ENCODE measurements at places on chromosomes 4 and X.

GRCh38 chr4:101280866-101281600, 66.3 kb downstream of the PPP3CA start:
- DNase-seq: no peak

DNA sequence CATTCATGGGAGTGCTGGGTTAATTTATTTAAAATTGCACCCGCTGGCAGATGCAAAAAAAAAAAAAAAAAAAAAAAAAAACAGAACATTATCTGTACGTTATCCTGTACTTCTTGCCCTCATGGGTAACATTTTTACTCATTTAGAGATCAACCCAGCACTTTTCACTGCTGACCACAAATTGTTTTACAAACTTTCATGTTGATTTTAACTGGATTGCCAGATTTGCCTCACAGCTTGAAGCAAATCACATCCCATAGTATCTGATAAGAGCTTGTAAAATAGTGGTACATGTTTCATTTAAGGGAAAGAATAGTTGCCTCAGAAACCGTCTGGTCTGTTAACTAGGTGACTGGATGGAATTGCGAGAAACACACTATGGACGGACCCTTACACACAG, 640.8 kb downstream of the TRIML1 start:
- DNase-seq: no peak

- DNase-seq: no peak
Measured at GRCh38 chr4:112127048-112127637, 18.1 kb upstream of the FAM241A start.

GRCh38 chr4:3706111-3706511, 60.1 kb upstream of the ADRA2C start:
- DNase-seq: no peak

DNA sequence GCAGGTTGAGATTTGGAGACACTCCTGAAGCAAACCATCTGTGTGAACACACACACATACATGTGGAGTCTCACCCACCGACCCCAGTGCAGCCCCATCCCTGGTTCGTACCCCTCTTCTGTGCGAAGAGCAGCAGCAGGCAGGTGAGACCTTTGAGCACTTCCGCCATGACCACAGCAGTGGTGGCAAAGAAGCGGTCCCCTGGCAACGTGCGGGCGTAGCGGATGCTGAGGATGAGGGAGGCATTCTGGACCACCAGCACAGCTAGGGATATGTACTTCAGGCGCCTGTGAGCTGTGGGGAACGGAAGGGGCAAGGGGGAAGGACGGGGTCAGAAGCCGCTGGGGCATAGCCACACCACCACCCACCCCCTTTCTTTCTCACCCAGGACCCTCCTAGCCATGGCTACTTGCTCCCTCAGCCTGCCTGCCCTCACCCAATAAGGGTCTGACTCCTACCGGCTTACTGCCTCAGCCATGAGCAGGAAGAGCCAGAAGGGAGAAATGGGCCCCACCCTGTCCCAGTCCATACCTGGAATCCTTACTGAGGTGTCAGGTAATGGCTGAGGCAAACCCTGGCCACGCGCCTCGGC, 1.6 kb downstream of the SLC35A2 start:
- DNase-seq: no peak

GRCh38 chr4:137226900-137227299, 305.4 kb downstream of the PCDH18 start:
- DNase-seq: no peak

Data from stimulated activated CD8-positive, alpha-beta memory T cell treated with anti-CD3 and anti-CD28 coated beads, Interleukin-7, amount 100 ng/mL, for 1 hour (primary cell).